Activated naive CD4-positive, alpha-beta T cell (primary cell): ENCODE measurements at places on chromosomes 5 and 9.

- peak; percentile 47 for DNase-seq
Measured at GRCh38 chr5:80959768-80960442, at the start of gene RASGRF2. RASGRF2 (plus strand) TSS chr5:80960363; CDS start chr5:80960739, 376 bp downstream.

DNA sequence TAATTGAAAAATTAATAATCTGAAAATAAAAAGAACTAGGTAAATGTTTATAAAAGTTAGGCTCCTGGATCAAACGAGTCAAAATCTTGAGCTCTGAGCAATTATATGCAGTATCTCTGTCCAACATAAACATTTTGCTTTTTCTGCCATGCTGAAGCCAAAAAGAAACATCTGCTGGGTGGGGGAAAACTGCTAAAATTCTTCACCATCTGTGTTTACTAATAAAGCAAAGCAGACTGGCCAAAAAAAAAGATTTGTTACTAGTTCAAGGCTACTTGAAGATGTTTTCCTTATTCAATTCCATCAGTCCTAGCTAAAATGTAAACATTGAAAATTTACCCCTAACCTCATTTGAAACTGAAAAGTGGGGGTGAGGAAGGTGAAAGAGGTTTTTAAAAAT lies 29.7 kb downstream of the GTF3C4 start:
- no peak for DNase-seq

DNA sequence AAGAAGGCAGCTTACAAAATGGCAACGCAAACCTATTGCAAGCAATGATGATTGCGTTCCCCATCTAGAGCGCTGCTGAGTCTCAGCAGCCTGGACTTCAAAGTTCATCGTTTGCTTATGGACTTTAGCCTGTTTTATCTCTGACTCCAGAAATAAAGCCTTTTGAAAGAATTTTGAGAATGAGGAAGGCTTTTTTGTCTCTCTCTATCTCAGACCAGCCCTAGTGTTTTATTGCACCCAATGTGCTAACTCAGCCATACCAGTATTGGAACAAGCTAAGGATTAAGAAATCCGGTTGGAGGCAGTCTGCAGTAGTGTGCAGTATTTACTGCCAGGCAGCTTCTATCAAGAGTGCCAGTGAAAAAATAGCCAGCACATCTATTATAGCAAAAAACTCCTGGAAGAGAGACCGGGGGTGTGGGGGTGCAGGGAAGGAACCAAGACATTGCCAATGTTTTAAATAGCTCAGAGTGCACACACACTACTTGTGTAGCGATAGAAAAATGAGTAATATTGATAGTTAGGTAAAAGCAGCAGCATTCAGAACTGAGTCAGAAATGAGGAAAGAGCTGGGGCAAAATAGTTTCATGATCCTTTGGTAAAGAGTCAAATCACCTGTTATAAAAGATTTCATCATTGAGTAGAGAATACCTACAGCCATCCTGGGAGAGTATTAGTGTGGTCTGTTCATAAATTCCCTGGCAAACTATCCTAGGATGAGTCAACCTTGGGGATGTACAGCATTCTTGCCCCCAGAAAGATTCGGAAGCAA lies 219.0 kb downstream of the ZNF608 start:
- DNase-seq, result no peak

DNA sequence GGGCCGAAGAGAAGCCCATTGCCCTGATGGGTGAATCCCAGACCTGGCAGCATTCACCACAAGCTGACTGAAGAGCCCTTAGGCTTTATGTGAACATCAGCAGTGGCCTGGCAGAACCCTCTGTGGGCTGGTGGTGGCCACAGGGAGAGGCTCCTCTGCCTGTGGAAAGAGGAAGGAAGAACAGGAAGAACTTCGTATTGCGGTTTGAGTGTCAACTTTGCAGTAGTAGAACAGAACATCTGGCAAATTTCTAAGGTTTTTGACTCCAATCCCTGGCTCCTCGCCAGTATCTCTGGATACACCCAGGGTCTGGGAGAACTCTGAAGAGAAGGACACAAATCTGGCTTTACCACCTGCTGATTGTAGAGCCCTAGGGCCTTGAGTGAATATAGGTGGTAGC lies 356.4 kb upstream of the GRAMD2B start:
- no peak for DNase-seq

DNA sequence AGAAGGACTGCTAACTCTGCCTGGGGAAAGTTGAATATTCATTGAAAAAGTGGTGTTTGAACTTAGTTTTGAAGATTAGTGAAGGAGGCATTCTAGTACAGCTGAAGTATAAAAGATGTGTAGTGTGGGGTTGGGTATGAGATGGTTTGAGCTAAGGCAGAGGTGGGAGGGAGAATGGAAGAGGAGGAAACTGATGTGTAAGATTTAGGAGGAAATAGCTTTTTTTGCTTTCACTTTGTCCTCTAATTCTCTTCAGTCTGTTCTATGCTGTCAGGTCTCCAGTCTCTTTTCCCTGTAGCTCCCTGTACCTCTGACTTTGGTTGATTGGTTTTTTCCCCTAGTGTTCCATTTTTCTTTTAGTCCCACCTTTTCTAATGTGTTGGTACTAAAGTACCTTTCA lies 9.0 kb downstream of the CREBRF start:
- DNase-seq, result no peak

- no peak for DNase-seq
Measured at GRCh38 chr5:55303238-55303690, 4.2 kb downstream of the DHX29 start.

GRCh38 chr5:66066826-66067225 lies 77.3 kb upstream of the SREK1 start:
- DNase-seq, result no peak

- no peak for DNase-seq
Measured at GRCh38 chr9:33178972-33179697, 12.0 kb upstream of the B4GALT1 start.

GRCh38 chr9:121567500-121568342 lies 68.1 kb upstream of the GGTA1 start:
- DNase-seq, result no peak

DNA sequence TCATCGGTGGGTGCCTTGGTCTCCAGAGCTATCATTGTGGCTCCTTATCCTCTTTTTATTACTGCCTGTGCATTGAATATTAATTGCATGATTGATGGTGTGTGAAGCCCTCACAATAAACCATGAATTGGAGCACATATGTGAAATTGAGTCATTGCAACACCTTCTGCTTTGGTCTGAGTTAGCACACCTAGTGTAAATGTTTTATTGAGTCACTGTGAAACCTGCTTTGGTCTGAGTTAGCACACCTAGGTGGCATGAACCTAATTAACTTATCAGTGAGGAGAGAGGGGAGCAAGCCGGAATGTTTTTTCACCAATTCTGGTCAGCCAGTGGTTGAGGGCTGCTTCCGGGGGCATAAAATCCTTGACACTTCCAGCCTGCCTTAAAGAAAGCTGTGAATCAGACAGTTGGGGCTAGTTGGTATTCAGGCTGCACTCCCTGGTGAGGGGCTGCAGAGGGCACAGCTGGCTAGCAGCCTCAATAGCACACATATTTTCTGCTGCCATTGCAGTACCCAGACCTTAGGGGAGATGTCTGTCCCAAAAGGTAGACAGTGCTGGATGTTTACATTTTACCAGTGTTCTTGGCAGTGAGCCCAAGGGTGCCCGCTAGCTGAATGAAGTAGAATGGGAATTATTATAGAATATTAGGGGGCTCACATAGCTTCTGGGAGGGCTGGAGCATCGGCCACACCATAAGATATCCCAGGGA lies 76.5 kb upstream of the GOLM1 start:
- no peak for DNase-seq

DNA sequence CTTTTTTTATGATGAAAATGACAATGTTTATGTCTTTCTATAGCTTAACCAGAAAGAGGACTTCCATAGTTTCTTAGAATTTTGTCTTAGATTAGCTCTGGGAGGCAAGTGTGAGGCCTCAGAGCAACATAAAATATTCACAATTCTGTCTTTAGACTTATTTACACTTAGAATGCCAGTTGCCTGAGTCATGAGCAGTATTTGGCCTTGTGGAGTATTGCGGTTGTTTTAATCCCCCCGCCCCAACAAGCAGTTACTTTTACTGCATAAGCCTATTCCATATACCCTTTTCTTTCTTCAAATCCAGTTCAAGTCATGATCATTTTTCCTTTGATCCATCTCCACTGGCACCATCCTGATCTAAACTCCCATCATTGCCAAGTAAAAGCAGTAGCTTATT lies 198.0 kb upstream of the EGFLAM start:
- DNase-seq, result no peak

DNA sequence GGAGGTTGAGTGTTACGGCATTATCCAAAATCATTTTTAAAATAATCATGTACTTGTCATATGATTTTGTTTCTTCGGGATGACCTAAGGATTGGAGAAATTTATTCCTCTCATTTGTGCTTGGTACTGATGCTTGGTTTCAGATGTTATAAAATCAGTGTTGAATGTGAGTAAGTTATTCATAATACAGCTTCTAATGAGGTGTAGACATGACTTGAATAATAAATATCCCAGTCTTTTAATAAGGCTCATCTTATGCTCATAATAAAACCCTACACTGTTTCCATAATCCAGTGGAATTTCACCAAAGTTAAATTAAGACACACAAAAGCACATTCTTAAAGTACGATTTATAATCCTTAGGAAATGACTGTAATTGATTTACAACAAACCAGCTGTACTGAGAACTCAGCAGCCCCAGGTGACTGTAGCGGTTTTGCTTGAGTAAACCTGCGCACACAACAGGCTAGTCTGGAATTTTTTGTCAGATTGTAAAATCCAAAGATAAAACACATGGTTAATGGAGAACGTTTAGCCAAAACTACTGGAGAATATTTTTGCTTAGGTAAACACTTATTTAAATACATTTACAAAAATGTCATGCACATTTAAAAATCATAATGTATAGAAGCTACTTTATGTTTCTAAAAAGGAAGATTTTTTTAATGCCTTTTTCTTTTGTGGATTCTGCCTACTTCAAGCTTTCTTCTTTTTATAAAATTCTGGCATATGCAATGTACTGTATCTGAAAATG lies 609.8 kb upstream of the GRAMD2B start:
- no peak for DNase-seq

DNA sequence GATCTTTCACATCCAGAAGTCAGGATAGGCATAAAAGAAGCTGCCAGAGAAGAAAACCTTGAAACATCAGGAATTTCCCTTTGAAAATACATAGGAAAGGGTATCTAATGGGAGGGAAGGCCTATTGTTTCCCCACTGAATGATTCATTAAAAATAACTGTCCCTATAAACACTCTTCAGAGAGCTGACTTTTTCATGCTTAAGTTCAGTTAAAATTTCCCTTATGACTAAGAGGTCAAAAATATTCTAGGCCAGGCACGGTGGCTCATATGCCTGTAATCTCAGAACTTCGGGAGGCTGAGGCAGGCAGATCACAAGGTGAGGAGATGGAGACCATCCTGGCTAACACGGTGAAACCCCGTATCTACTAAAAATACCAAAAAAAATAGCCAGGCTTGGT lies 499.5 kb downstream of the ENC1 start:
- no peak for DNase-seq

DNA sequence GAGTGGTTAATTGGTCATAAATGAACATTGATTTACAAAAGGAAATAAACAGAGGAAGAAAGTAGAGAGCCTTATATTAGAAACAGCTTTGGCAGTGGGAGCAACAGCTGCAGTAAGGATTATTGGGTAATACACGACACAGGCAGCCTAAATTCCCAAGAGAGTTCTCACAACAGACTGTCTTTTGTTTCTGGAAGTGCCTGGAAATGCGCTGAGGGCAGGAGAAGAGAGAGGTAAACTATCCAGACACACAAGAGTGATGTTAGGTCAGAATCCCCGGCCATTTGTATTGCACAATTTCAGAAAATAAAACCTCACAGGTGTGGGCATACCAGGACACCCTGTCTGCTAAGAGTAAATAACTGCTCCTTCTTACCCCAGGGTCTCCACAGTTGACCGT lies 450.4 kb upstream of the CTNND2 start:
- DNase-seq, result no peak

DNA sequence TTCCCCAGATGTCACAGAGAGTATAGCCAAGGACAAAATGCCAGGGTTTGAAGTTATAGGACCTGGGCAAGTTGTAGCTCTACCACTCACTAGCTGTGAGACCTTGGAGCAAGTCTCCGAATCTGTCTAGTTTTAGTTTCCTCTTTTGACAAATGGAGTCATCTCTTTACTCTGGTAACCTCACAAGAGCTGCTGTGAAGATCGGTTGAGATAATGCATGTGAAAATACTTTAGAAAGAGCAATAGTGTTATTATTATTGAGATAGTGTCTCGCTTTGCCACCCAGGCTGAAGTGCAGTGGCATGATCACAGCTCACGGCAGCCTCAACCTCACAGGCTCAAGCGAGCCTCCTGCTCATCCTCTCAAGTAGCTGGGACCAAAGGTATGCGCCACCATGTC lies 117.9 kb upstream of the NR5A1 start:
- DNase-seq, result no peak

DNA sequence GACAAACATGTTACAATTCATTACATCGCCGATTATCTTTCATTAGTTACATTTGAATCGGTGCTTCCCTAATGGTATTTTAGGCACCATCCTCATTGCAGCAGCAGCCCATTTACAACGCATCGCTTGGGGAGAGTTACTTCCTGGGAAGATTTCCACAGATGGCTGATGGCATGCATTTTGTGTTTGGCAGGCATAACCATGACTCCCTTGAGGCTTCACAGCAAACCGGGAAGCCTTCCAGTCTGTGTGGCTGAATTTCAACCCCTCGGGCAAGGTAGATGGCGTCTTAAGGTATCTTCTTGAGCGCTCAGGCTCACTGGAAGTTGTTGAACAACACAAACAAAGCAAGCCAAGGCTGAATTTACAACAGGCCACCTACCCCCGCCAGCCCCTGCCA lies 1.6 kb upstream of the DNAH5 start:
- DNase-seq, result no peak

DNA sequence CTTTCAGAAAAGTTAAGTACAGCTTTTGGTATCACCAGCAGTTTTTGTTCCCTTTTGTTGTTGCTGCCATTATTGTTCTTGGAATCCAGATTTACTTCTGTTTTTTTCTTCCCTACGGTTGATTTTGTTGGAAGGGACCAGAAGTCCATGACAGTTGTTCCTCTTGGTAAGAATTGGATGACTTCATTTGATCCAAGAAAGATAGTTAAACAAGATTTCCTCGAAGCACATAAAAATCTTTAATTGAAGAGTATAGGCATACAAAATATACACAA lies 65.4 kb downstream of the CDC42SE2 start:
- no peak for DNase-seq

DNA sequence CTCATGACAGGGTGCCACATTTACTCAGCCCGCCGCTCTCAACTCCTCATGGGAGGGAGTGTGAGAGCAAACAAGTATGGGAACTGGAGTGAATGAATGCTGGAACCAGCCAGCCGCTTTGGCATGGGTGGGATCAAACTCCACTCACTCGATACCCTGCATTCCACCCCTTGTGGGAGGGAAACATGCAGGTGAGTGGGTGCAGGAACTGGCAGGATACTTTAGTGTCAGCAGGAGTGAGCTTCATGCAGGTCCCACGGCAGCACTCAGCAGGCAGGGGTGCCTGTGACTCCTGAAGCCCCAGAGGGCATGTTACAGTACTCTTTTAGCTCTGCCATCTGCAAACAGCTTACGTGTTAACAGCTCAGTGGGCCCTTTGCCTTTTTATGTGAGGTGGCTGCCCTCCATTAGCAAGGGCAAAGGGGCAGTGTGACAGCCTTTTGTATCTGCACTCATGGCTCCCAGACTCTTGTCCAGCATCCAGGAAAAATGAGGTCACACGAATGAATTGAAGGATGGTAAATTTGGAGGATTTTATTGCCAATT lies 433.2 kb upstream of the NMUR2 start:
- no peak for DNase-seq
